ENCODE measurements at places on chromosomes 2 and 18. TPM values are rescaled to one million over a fixed set of nuclear protein-coding genes. Genes with fewer than 3 reads are reported as not detected.

Gene RFTN2
- 16.2 TPM for total RNA-seq

Gene TBC1D8
- 12.6 TPM for total RNA-seq

Gene KCTD1
- 10.1 TPM for total RNA-seq

Gene TMEM150A
- total RNA-seq, result 19.7 TPM

Gene ATAD2B
- total RNA-seq, result 3.2 TPM

Gene RBMS1
- total RNA-seq, result 99.0 TPM

Gene RTP5
- not detected for total RNA-seq

Gene RBKS
- 0.75 TPM for total RNA-seq

Gene GLI2
- total RNA-seq, result 4.6 TPM

Data from cardiac ventricle fibroblast (primary cell).